ENCODE measurements at places on chromosomes 2 and 18. TPM values are rescaled to one million over a fixed set of nuclear protein-coding genes. Genes with fewer than 3 reads are reported as not detected.
A peak's percentile ranks its signal among the peaks of the same experiment; 100 is the strongest.

Gene CCDC74A
- 10.2 TPM for total RNA-seq

Gene FHOD3
- total RNA-seq: not detected

Gene RAB1A
- 71.8 TPM for total RNA-seq

Gene LHCGR
- total RNA-seq: not detected

Gene CCDC85A
- total RNA-seq: not detected

Gene VPS54
- 9.4 TPM for total RNA-seq

Gene SPATA3
- total RNA-seq: 0.76 TPM

Gene ALPI
- total RNA-seq: not detected

Gene MITD1
- 49.8 TPM for total RNA-seq

- no peak for DNase-seq
These were observed 209.2 kb downstream of the ZNF516 start for GRCh38 chr18:76285866-76286265.

GRCh38 chr2:226581661-226582060 is 218.0 kb downstream of the IRS1 start:
- no peak for DNase-seq

GRCh38 chr2:158723921-158724802 is 71.0 kb upstream of the DAPL1 start:
- no peak for DNase-seq

GRCh38 chr2:190809139-190809764 is 71.4 kb upstream of the GLS start:
- DNase-seq: no peak

DNA sequence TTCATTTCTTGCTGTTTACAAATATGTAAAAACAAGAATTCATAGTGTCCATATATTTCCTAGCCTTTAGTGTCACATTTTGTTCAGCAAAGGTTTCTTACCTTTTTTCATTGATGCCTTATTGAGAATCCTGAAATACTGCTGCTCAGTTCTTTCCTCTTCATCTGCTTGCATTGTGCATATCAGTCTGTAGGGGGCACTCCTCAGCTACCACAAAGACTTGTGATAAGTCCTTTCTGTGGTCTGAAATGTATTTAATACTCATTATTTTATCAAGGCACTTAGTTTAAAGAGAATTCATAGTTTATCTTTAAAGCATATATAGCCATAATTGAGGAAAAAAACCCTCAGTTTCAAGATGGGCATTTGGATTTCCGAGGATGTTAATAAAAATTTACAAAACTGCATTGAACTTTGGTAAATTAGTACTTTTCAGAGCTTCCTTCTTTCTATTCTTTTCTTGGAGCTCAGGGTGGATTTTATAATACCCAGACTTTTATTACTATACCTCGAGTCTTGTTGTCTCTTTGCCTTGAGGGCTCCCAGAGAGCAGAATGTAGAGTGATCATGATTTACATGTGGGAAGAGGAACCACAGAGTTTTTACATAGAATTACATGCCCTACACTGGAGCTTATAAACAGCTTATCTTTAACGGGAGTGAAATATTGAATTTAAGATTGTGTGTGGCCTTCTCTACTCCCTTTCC is 570.1 kb downstream of the PLCL1 start:
- peak; percentile 66 for DNase-seq

DNA sequence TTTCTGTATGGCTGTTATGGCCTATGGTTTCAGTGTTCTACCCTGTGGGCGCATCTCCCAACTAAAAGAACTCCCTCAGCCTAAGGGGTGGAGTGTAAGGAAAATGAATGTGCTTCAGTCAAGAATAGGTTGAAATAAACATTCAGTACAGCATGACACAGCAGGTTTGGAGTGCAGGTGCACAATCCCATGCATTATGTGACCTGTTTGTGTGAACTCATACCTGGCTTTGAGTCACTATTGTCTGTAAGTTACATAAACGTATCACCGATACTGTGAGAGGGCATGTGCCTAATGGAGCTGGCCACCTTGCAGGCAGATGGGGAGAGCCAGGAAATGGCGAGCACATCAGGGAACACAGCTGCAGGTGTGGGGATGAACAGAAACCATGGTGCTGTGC is 216.0 kb downstream of the DSEL start:
- peak; percentile 66 for DNase-seq

- peak; percentile 67 for DNase-seq
These were observed 56.9 kb downstream of the LIMS1 start for GRCh38 chr2:108591163-108591562.

DNA sequence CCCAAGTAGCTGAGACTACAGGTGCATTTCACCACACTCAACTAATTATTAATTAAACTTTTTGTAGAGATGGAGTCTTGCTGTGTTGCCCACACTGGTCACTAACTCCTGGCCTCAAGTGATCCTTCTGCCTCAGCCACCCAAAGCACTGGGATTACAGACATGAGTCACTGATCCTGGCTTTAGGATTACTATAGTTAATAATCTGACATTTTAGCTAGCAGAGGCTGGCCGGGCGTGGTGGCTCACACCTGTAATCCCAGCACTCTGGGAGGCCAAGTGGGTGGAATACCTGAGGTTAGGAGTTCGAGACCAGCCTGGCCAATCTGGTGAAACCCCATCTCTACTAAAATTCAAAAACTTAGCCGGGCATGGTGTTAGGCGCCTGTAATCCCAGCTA is 39.5 kb downstream of the USP34 start:
- no peak for DNase-seq

- no peak for DNase-seq
These were observed 190.0 kb downstream of the EN1 start for GRCh38 chr2:118657466-118657865.

Data from activated CD8-positive, alpha-beta T cell treated with anti-CD3 and anti-CD28 coated beads for 36 hours (primary cell).